ENCODE measurements at places on chromosomes 3 and 15. TPM values are rescaled to one million over a fixed set of nuclear protein-coding genes. Genes with fewer than 3 reads are reported as not detected.

DNA sequence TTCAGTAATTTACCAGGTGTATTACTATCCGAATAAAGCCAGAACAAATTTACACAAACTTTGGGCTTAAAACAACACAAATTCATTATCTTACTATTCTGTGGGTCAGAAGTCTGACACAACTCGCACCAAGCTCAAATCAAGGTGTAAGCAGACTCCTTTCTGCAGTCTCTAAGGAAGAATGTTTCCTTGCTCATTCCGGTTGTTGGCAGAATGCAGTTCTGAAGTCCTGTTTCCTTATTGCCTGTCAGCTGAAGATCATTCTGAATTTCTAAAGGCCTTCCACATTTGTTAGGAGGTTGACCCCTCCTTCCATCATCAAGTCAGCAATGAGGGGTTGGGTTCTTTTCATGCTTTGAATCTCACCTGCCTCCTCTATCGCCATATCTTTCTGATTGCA is 183.2 kb downstream of the FHIT start:
- no peak overlapping the region for H3K27ac ChIP-seq
- H3K4me1 ChIP-seq = no peaks in the 10 kb centered on the region
- DNase-seq = no peak
- no peak overlapping the region for H3K4me3 ChIP-seq
- H3K36me3 ChIP-seq = no peaks in the 10 kb centered on the region

GRCh38 chr3:179710079-179710478 is 57.2 kb downstream of the USP13 start:
- no peaks in the 10 kb centered on the region for H3K27me3 ChIP-seq
- peaks cover 21% of the 10 kb centered on the region for H3K36me3 ChIP-seq
- H3K4me3 ChIP-seq = no peak overlapping the region

- H3K27ac ChIP-seq = peak overlapping the region; percentile 97
- no peaks in the 10 kb centered on the region for H3K36me3 ChIP-seq
- H3K4me1 ChIP-seq = peaks cover 46% of the 10 kb centered on the region
- peaks cover 6% of the 10 kb centered on the region for H3K27me3 ChIP-seq
- peak overlapping the region; percentile 84 for H3K4me3 ChIP-seq
These were observed 35.2 kb downstream of the GRK7 start for GRCh38 chr3:141798448-141798845.

- DNase-seq = no peak
- no peak overlapping the region for H3K27ac ChIP-seq
- H3K36me3 ChIP-seq = peaks cover 3% of the 10 kb centered on the region
- no peaks in the 10 kb centered on the region for H3K27me3 ChIP-seq
These were observed 83.7 kb upstream of the NEDD4 start for GRCh38 chr15:56077081-56077480.

Gene CAPN7
- 30.1 TPM for total RNA-seq

All from activated CD4-positive, alpha-beta memory T cell treated with anti-CD3 and anti-CD28 coated beads, Interleukin-2, amount 10 ng/mL, durations not matched to agents 7 days and 5 days (primary cell).